Aorta (tissue), 5 donors: ENCODE measurements at places on chromosomes 3 and 15. TPM values are rescaled to one million over a fixed set of nuclear protein-coding genes. Genes with fewer than 3 reads are reported as not detected.

DNA sequence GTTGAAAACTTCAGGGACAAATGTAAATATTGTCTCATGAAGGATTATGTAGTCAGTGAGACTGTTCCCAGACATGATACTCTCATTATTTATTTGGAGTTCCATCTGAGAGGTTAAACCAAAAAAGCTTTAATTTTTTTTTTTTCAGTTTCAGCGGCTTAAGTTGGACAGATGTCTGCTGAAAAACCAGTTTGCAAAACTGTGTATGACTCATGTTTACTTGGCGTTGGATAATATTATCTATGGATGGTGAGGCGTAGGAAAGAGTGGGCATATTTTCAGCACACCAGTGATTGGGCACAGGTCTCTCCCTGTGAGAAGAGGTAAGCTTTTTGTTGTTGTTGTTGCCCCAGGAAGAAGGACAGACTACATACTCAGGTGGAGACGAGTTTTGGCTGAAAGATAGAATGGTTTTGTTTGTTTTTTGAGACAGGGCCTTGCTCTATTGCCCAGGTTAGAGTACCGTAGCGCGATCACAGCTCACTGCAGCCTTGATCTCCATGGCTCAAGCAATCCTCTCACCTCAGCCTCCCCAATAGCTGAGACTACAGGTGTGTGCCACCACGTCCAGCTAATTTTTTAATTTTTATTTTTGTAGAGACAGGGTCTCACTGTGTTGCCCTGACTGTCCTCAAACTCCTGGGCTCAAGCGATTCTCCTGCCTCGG, 16.4 kb upstream of the ANXA2 start:
- no peak for DNase-seq

DNA sequence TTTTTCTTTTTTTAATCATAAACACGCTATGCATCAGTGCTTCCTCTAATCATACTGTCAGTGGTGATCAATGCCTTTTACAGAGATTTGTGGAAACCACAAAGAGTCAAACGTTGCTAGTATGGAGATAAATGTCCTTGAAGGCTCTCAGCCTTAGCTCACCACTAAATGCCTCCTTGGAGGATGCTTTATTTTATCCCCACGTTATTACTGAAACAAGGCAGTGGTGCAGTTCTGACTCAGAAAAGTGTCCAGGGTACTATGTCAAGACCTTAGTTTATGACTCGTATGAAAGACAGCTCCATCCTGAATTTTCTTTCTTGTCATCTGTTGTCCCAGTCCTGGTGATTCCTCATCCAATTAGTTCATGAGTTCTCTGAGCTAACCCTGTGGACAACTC, 1146.7 kb downstream of the IGSF11 start:
- no peak for DNase-seq

- DNase-seq, result no peak
Measured at GRCh38 chr3:130411320-130411719, 65.8 kb downstream of the COL6A5 start.

DNA sequence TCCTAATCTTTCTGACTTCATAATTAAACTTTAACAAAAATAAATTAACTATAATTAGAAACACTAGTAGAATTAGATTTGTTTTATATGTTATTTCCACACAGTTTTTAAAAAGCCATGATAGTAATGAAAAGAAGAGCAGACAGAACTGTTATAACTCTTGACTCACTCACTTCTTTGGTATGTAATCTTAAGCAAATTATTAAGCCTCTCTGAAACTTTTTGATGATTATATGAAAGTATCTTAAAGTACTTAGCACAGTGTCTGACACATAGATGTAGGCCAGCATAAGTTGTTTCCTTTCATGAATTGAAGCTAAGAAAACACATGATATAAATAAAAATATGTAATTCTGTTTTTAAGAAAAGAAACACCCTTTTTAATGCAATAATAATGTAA, 123.6 kb upstream of the MLF1 start:
- no peak for DNase-seq

GRCh38 chr15:75307778-75308390, 25.2 kb downstream of the GOLGA6D start:
- no peak for DNase-seq

DNA sequence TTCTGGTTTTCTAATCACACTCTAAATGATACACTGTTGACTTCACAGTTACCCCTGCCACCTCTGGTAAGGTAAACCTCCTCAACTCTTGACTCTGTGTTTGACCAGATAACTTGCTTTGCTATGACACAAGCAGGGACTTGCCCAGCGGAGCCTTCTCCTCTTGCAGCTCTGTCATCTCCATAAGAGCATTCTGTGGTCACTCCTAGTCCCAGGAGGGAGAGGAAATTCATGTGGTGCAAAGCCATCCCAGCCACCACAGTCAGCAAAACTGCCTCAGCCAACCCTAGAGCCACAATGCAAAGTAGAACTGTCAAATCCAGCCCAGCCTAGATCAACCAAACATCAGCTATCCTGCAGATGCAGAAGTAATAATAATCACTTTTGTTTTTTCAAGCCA, 144.7 kb upstream of the GADL1 start:
- DNase-seq, result no peak

GRCh38 chr3:184808021-184808420, 3.9 kb upstream of the VPS8 start:
- no peak for DNase-seq

- no peak for DNase-seq
Measured at GRCh38 chr3:188266562-188267274, 112.8 kb downstream of the LPP start.

GRCh38 chr3:134993011-134993410, 198.0 kb downstream of the EPHB1 start:
- DNase-seq, result no peak

GRCh38 chr15:32099956-32100684, 69.8 kb downstream of the CHRNA7 start:
- no peak for DNase-seq

GRCh38 chr3:169663951-169664820, 674 bp upstream of the MECOM start:
- DNase-seq, result no peak

DNA sequence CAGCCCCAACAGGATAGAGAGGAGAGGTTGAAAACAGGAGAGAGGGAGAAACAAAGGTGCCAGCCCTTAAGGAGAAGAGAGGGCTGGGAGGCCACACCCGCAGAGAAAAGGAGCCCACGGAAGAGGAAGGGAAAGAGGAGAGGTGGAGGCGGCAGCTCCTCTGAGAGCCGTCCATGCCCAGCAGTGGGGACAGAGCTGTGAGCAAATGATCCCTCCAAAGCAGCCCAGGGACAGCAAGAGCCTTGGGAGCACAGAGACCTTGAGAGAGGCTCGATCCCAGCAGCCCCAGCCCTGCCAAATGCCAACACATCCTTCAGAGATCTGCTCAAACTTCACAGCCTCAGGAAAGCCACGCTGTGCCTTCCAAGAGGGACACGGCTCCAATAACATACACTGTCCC, 66.7 kb upstream of the CORO2B start:
- no peak for DNase-seq

- DNase-seq, result no peak
Measured at GRCh38 chr3:49484471-49484870, 14.4 kb downstream of the DAG1 start.

GRCh38 chr15:37099319-37100108, 835 bp downstream of the MEIS2 start:
- no peak for DNase-seq

DNA sequence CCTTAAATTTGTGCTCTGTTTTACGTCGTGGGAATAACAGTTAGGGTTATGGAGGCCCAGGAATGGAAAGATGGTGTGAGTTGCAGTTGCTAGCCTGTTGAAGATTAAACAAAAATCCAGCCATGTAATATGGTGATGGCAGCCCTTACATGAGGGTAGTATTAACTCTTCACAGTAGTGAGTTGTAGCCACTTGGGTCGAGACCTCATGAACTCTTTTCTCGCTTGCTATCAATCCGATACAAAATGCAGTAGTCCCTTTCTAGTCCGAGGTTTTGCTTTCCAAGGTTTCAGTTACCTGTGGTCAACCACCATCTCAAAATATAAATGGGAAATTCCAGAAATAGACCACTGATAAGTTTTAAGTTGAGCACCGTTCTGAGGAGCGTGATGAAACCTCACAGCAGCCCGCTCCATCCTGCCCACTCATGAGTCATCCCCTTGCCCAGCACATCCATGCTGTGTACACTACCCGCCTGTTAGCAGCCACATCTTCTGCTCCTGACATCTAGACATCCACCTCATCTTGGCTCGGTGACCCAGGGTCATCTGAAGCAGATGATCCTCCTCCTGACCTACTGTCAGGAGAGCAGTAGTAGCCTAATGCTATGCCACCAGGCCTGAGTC, 177.9 kb downstream of the CDIN1 start:
- no peak for DNase-seq

DNA sequence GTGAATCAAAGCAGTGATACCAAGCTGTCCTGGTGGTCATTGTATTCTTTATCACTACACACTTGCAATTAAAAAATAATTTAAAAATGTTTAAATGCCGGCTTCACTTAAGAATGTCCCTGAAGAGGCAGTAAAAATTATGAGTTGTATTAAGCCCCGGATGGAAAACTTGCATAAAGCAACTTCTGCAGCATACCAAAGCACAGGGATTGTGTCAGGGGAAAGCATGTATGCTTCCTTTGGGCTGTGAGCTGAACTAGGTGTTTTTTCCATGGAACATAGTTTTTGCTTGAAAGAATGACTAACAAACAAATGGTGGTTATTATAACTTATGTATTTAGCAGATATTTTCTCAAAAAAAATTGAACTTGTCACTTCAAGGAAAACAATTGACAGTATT, 143.1 kb downstream of the ARNT2 start:
- DNase-seq, result no peak

DNA sequence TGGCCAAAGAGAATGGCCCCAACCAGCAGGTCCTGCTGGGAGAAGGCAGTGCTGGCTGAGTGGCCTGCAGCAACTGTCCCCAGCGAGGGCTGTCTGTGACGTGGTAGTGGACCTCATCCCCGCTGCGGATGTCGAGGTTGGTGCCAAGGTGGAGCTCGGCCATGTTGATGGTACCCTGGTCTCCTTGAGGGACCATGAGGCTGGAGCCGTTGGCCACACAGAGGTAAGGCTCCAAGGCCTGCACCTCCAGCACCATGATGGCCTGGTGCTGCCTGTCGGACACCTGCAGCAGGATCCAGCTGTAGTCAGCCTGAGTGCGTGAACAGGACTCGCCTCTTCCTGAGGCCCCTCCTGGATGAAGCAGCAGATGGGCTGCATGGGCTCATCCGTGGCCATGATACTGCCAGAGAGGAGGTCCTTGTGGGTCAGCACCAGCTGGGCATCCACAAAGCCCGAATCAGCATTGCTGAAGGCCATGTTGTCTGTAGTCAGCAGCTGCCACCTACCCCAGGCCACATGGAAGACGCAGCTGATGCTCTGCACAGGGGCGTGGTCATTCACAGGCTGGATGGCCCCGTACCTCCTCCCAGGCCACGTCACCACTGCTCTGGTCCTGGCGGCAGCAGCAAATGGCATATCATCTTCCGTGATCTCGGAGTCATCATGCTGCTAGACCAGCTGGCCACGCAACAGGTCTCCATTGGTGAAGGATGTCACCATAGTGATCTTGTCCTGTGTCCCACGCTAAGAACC, 167.5 kb downstream of the GOLGA6L4 start:
- no peak for DNase-seq

DNA sequence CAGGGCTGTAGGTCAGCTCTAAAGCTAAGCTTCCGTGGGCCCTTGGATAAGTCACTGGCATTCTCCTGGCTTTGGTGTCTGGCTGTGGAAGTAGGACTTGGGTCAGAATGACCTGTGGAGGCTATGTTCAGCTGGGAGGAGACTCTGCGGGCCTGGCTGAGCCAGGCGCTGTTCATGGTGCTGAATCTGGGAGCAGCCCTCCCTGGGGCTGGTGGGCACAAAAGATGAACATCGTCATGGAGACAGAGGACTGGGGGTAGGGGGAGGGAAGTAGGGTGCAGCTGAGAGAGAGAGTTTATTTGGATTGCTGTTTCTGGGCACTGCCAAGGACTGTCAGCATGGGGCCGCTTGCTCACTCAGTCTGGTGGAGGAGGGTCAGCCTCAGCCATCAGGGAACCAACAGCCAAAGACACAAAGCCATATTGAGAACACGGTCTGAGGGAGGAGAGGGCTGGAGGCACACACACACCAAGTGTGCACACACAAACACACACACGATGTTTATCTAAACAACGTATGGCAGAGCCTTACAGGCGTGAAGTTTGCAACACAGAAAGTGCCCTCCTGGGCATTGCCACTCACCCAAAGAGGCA, 120.7 kb upstream of the LINGO1 start:
- DNase-seq, result no peak

DNA sequence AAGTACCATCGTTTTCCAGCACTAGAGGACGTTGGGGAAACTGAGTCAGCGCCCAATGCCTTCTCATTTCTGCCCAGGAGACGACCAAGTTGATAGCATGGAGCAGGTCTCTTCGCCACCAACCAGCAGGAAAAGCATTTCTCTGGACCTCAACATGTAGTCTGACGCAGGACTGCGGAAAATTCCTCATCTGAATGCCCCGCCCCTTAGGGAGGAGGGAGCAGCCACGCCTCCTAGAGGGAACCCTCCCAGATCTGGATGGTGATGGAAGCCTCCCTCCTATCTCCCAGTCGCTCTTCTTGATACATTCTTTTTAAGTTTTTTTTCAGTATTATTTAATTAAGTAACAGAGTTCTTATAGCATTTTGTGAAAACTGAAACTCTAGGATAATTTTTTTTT, 17.4 kb upstream of the MINDY4B start:
- DNase-seq, result no peak

GRCh38 chr3:180466401-180467011, 135.5 kb upstream of the TTC14 start:
- no peak for DNase-seq

DNA sequence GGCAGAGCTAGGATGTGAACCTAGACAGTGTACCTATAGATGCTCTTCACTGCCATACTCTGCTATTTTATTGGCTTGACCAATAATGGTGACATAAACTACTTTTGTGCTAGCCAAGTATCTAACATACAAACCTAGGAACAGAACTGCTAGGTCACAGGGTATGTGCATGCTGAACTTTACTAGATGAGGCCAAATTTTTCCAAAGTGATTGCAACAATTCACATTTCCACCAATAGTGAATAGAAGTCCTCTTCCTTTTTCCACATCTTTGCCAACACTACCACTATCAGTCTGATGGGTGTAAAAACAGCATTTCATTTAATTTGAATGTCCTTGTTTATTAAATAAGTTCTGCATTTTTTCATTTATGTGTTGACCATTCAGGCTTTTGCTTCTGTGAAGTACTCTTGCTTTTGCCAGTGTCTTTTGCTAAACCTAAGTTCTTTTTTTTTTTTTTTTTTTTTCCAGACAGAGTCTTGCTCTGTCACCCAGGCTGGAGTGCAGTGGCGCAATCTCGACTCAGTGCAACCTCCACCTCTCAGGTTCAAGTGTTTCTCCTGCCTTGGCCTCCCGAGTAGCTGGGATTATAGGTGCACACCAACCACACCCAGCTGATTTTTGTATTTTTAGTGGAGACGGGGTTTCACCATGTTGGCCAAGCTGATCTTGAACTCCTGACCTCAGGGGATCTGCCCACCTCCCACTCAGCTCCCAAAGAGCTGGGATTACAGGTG, 54.1 kb downstream of the DCAF1 start:
- DNase-seq, result no peak

The ATP11B gene
- 62.5 TPM for total RNA-seq

The ANKRD63 gene
- total RNA-seq, result not detected

The OR5K2 gene
- not detected for total RNA-seq

The AGBL1 gene
- not detected for total RNA-seq

The CLN6 gene
- total RNA-seq, result 11.3 TPM

The C2CD4B gene
- total RNA-seq, result 3.3 TPM
